ENCODE measurements at places on chromosomes 13 and 19. TPM values are rescaled to one million over a fixed set of nuclear protein-coding genes. Genes with fewer than 3 reads are reported as not detected.

ZNF90 gene
- total RNA-seq, result not detected

PDX1 gene
- not detected for total RNA-seq

SPACA4 gene
- total RNA-seq, result not detected

FARP1 gene
- total RNA-seq, result 15.1 TPM

TNFSF9 gene
- total RNA-seq, result 2.3 TPM

CYP2A6 gene
- not detected for total RNA-seq
